ENCODE measurements at places on chromosomes 6 and 20.

DNA sequence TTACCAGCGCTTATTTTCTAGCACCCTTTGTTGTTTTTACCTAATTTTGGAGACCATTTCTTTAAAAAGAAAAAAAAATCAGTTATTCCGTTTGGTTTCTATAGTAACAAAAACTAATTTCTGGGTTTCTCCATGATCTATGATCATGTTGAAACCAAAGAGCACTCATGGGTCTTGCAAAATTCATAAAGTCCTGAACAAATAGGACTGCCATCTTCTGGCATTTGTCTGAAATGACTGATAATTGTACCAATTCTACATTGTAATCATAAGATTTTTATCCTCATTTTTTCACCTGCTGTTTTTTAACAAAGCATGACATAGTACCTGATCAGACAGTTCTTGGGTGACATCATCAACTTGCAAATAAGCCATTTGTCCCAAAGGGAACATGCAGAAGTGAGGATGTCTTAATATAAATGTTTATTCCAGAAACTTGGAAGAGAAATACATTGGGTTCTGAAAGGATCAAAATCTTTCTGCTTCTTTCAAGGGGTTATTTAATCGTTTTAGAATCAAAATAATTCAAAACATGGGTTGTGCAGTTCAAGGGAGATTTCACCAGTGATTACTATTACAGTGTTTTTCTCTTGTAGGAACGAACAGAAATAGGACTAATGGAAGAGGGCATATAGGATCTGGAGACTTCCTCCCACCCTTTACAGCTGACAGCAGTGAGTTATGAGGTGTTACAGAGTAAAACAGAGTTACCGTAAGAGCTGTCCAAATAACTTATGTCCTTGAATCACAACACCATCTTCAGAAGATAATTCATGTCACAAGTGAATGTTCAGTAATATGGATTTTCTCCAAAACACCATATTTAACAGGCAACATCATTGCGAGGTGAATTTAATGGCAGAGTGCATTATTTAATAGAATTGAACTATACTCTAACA, 87.1 kb upstream of the GJE1 start:
- DNase-seq, result peak; percentile 18

DNA sequence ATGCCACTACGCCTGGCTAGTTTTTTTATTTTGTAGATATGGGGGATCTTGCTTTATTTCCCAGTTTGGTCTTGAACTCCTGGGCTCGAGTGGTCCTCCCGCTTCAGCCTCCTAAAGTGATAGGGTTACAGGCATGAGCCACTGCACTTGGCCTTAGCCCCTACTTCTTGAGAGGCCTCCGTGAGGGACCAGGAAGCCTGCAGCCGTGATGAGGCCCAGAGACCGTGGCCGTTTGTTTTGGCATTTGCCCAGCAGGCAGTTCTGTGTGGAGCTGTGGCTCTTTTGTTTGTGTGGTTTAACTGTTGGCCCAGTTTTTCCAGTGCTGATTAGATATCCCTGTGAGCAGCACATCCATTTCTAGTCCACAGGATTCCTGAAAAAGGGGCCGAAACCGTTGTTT, 39.8 kb downstream of the SRSF3 start:
- DNase-seq, result peak; percentile 71

DNA sequence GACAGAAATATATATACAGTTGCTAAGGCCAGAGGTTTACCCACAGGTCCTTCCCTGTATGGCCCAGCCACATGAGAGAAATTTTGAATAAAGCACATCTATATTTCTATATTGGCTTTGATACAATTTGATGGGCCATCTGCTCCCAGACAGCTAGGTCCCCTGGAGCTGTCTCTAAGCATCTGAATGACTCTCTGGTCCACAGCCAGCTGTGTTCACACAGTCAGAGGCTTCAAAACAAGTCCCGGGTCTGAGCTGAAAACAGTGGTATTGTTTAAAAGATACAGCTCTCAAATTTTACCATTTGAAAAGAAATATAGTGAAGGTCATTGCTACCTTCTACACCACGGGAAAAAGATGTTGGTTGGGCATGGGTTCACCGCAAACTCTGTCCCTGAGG, 161.1 kb downstream of the SLC35B3 start:
- no peak for DNase-seq

DNA sequence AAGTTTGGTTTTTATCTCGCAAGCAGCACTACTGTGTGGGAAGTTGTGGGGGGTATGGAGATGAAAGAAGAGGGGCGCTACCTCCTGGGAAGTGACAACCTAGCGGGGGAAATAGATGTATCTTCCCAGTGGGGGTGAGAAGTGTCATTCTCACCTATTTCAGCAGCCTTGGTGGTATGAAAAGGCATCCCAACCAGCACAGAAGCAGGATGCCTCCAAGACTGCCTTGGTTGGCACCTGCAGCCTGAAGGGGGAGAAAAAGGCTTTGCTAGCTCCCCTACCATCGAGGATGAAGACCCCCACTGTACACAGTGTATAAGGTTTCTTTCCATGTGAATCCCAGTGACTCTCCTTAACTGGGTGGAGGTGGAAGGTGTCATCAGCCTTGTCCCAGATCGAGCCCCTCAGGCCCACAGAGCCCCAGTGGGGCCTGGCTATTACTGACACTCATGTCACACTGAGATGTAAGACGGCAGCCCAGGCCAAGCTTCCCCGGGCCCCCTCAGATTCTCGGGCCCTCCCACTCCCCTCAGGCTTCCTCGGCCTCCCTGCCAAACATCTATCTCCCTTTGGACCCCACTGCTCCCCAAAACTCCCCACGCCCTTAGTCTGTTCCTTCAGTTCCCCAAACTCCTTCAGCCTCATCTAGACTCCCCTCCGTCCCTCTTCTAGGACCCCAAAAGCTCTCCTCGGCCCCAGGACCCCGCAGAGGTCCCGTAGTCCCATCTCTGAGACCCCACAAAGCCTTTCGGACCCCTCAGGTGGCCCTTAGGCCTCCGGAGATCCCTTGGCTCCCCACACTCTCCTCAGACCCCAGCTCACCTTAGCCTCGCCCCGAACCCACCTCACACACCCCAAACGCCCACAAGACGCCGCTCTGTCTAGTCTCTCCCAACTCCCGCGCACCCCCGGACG, 688 bp downstream of the COMMD7 start:
- peak; percentile 46 for DNase-seq

- peak; percentile 89 for DNase-seq
Observed at GRCh38 chr20:25584905-25585704, at the start of gene NINL. Gene NINL (minus strand): TSS chr20:25585531. CDS start chr20:25526587, 58,944 bp downstream.

- DNase-seq, result no peak
Observed at GRCh38 chr6:147973806-147974205, 368.8 kb upstream of the SASH1 start.

DNA sequence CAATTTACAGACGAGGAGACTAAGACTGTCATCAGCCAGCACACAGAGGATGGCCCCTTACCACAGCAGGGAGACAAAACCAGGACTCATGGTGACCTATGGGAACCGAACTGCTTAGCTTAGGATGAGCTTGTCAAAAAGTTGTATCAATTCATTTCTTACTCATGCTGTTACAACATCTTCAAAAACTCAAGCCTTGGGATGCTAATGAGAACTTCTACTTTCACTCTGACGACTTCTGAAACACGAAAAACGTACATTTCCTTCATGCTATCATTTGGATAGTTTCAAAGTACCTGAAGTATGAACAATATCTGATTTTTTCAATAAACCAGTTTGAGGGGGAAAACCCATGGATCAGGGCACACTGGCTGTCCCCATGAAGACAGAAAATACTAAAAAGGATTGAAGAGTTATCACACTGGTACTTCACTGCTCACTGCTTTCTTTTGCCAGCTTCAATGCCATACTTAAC, 31.9 kb downstream of the HIVEP2 start:
- DNase-seq, result no peak

DNA sequence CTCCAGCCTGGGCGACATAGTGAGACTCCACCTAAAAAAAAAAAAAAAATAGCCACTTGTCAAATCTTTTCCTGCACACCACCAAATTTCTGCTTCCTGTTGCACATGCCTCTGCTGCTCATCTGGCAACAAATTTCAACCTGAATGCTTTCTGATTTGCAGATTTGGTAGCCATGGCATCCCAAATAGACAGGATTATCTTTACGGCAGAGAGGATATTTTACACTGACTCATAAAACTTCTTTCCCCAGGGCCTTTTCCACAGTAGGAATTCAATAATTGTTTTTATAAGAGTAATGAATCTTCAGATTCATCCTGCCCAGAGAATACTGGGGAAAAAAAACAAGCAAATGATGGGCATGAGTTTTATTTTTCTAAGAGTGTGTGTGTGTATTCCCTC, 264.6 kb downstream of the FRK start:
- DNase-seq, result no peak

DNA sequence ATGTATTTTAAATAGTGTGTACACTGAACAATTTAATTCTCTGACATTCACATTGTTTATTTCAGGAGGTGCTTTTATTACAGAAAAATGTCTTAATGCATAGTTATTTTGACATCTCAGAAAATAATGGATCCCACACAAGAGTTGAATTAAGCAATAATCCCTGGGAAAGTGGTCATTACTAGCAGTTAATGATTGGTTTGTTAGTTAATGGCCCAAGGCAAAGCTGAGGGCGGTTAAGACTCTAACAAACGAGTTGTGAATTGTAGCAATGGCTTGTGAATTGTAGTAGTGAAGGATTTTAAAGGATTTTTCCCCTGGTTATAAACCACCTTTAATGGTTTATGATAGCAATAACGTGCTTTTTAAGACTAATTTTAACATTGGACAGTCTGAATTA, 1316.0 kb upstream of the GJE1 start:
- DNase-seq, result no peak

- peak; percentile 87 for DNase-seq
Observed at GRCh38 chr20:35318502-35319157, 26.4 kb upstream of the FAM83C start.

DNA sequence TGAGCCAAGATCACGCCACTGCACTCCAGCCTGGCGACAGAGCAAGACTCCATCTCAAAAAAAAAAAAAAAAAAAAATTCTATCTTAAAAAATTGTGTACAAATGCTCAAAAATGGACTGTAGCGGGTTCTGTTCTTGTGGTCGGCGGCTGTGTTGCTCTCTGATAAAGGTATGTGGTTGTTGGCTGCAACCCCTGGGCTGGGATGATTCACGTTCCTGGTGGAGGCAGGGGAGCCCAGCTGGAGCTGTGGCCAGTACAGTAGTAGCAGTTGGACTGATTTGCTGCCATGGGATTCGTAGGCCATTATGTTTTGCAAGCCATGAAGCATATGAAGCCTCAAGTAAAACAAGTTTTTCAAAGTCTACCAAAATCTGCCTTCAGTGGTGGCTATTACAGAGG, 22.3 kb downstream of the MDN1 start:
- DNase-seq, result no peak

GRCh38 chr6:101705866-101706265, 312.4 kb downstream of the GRIK2 start:
- no peak for DNase-seq

GRCh38 chr6:168062346-168063289, 16.4 kb downstream of the FRMD1 start:
- DNase-seq, result peak; percentile 27

GRCh38 chr6:147299035-147299434, 94.8 kb downstream of the STXBP5 start:
- DNase-seq, result no peak

GRCh38 chr6:47810885-47811284, 29.1 kb downstream of the OPN5 start:
- DNase-seq, result peak; percentile 35

- DNase-seq, result peak; percentile 84
Observed at GRCh38 chr6:39865011-39865888, 69.0 kb downstream of the MOCS1 start.

GRCh38 chr6:157305670-157306653, 17.4 kb downstream of the TMEM242 start:
- DNase-seq, result no peak

GRCh38 chr6:135909737-135910387, 58.4 kb downstream of the PDE7B start:
- peak; percentile 87 for DNase-seq

- no peak for DNase-seq
Observed at GRCh38 chr6:153183925-153184324, 52.8 kb upstream of the RGS17 start.

DNA sequence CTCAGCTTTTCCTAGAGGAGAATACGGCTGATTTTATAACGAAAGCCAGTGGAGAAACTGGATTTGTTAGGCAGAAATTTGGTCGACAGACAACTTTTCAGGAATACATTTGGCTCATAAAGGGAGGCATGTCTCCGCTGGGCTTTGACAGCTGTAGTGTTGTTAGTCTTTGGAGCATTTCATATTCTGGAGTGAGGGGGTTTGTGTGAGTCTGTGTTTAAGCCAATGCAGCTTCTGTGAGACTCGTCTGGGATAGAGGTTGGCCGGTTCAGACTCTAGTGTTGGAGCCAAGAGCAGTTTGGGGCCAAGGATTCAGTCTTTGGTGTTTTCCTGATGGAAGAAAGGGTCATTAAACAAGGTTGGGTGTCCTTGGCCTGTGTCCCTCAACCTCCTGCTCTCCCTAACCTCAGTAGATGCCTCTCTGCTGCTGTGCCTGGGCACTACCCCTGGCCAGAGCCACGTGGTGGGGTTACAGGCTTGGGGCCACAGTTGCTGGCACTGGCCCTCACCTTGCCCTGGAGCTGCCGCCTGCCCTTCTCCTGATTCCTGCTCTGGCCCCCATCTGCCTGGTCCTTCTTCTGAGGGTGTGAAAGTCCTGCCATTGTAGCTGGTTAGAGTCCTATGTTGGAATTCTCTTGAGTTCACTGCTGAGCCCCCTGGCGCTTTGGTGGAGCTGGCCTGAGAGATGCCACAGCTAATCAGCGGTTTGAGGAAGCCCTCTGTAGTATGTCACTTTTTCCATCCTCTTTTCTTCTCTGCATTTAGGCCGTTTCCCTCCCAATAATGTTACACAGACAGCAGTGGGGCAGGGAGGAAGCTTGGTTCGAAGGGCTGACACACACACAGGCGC, 6.9 kb downstream of the PTK7 start:
- no peak for DNase-seq
